ENCODE measurements at places on chromosomes 3 and 15.
A peak's percentile ranks its signal among the peaks of the same experiment; 100 is the strongest.

DNA sequence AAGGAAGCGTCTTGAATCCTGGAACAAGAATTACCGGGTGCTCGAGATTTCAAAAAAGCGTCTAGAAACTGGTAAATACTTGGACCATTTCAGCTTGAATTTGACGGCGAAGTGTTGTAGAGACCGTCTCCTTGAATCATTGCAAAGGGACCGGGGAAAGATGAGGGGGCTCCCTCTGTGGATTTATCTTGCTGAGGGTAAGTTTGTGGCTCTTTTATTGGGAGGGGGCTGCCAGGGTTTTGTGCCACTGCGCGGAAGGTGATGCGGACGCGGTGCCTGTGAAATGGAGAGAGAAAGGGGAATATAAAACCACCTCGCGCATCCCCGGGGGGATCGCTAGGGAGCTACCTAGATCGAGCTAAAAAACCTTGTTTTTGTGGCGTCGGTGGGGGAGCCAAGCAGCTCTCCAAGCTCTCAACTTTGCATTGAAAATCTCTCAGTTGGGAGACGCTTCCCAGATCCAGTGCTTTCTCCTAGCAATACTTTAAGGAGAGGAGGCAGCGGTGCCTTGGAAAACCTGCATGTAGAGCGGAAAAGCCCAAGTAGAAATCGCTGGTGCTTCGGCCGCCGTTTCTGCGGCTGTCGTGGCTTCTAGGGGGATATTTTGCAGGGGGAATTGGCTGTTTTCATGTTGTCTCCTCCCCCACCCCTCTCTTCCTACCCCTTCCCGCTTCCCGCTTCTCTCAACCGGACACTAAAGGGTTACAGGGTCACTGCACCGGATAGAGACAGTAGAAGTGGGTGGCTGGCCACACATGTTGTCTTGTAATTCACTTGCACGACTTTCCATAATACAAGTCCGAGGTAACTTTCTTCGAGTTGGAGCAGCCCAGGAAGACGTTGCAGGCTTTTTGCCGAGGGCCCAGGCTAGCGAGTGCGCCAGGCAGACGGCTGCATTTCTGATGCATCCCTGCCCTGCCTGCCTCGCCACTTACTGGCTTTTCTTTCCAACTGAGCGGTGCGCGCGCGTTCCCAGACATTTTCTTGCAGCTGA, 187.6 kb downstream of the NLGN1 start:
- peak; percentile 39 for DNase-seq

- no peak for DNase-seq
These were observed 295.1 kb downstream of the EPHB1 start for GRCh38 chr3:135090020-135090717.

GRCh38 chr3:167814441-167814951, 79.0 kb downstream of the SERPINI1 start:
- DNase-seq: peak; percentile 79

DNA sequence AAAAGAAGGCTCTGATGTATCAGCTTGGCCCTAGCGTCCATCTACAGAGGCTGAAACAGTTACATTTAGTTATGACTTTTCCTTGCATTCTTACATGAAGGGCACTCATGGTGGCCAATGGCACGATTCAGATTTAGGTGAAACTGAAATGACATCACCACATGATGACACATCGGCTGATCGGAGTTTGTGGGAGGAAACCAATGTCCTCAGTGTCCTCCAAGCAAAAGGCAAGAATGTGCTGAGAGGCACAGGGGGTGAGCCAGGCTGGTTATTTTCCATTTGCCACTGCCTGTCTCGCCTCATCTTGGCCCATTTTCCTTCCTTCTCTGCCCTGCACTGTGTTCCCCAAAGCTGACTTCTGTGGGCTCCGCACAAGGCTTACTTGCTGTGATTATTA, 34.4 kb downstream of the TARS3 start:
- DNase-seq: no peak

GRCh38 chr3:82044930-82045705, 283.7 kb upstream of the GBE1 start:
- no peak for DNase-seq

GRCh38 chr15:95875121-95875643, 455.3 kb upstream of the NR2F2 start:
- DNase-seq: peak; percentile 57

All from H4 (cell line).